Chondrocyte (in vitro differentiated cells): ENCODE measurements at places on chromosomes 4 and X.

DNA sequence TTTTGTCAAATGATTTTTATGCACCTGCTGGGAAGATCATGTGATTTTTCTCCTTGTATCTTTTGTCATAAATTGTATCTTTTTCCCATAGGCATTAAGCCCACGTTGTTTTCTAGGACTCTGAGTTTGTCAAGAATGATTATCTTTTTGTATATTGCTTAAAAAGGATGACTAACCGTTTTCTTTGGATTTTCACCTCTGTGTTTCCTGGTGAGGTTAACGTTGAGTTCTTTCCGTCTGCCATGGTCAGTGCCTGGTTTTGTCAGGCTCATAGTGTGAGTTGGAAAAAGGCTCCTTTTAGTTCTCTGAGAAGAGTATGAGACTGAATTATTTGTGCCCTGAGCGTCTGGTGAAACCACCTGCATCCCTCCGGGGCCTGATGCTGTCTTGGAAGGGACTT, 21.9 kb downstream of the PCGF3 start:
- no peak for DNase-seq

DNA sequence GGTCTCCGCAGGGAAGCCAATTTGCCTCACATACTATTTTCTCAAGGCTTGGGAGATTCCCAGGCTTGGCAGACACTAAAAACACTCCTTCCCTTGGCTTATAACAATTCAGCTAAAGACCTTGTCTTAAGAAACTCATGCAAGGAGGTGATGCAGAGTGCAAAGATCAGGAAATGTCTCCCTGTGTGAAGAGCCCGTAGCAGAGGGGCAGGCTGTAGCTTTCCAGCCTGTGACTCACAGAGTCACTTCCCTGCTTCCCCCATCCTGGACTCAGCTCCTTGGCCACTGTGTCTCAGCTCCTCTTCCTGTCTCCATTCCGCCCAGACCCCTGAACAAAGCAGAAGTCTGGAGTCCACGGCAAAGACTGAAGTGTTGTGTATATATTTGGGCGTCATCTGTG, 56.1 kb downstream of the KDR start:
- no peak for DNase-seq

GRCh38 chr4:36761607-36762006, 480.2 kb downstream of the DTHD1 start:
- no peak for DNase-seq

DNA sequence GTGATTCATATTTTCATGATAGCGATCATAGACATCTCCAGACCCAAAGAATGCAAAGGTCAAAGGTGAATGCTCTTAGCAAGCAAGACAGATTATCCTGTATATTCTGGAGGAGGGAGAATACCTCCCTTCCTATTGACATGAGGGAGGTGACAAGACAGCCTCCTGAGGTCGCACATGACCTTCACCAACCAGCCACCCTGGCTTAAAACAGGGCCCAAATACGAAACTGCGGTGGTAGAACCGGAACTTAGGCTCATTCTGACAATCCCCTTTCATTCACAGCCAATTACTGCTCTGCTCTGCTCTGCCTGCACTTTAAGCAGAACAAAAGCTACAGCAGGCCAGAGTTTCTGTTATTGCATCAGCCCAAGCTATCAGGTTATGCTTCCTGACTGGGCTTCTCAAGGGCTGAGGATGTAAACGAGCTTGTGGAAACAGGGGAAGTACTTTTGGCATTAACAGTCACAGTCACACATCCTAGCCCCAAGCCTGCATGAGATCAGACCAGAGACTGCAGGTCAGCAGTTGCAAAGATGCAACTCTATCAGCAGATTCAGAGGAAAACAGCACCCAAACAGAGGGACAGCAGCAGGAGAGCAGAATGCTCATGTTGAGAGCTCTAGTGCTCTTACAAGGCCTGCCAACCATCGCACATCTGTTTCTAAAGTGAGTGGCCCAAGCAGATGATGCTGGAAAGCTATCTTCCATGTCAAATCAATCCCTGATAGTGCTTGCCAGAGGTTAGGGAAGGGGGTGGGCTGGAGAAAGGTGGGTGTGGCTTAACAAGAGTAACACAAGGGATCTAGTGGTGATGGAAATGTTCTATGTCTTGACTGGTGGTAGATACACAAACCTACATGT, 51.3 kb upstream of the MAP3K15 start:
- DNase-seq = no peak

DNA sequence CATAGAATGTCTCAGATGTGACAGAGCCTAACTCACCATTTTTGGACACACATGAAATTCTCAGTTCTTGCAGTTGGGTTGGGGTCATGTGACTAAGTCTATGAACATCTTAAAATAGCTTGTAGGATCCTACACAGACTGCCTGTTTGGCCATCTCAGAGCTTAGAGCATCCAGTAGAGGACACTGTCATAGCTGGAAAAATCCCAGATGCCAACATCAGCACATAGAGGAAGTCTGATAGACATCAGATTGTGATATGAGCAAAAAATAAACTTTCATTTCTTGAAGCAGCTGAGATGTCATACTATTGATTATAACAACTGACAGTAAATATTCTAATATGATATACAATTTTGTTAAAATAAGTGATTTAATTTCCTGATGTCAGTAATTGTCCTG, 207.1 kb downstream of the TRAM1L1 start:
- DNase-seq = no peak

GRCh38 chr4:142405695-142406498, 440.2 kb downstream of the INPP4B start:
- no peak for DNase-seq

DNA sequence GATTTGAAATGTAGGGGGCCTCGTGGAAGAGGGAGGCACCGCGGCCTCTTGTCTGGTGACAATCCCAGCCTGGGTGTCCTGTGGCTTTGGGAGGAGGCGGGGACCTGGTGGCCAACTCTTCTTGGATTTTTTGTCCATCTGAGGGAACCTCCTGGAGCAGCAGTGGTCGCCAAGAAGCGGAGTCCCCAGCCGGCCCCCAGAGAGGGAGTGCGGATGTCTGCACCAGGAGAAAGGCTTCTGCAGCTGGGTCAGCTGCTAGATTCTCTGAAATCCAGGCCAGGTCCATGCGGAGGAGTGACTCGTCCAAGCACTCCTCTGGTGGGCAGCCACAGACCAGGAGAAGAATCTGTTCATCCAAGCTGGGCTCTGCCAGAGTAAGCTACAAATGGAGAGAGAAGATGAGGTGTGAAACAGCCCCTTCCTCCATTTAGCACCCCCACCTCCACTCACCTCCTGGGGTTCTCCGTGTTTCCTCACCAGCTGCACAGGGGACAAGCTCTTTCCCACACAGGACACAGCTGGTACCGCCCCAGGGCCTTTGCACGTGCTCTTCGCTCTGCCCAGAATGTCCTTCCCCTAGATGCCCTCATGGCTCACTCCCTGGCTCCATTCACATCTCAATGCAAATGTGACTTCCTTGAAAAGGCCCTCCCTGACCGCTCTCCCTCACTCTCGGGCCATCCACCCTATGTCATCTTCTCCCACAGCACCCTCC, 27.6 kb downstream of the C4orf50 start:
- no peak for DNase-seq

DNA sequence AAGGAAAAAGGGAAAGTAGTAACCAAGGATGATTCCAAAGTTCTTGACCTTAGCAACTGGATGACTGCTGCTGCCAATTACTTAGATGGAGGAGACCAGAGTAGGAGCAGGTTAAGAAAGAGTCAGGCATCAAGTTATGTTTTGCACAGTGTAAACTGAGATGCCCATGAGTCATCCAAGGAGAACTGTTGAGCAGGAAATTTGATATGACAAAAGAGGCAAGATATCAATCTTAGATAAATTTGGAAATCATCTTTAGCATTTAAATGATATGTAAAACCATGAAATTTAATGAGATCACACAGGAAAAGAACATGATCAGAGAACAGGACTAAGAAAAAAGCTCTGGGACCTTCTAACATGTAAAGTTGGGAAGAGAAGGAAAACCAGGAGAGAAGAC, 361.3 kb downstream of the OPHN1 start:
- no peak for DNase-seq

DNA sequence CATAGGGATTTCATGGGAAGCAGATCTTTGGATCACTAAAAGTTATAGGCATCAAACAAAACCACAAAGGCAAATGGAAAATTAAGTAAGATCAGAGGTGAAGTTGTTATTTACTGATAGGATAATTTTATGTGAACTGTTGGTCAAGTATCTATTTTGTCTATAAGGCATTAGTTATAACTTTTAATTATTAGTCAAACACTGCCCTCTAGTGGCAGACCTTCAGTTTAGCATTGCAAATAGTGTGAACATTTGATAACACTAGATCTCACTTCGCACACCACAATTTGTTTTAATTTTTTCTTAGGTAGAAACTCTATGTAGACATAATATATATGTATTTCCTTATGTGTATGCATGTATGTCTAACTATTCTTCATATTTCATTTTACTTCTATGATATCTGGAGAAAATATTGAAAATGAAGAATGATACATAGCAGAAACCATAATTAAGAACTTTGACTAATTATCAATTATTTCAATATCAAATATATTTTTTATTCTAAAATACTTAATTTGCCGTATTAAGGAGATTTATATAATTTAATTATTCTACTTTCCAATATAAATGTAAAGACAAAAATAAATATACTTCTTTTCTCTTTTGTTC, 214.5 kb upstream of the TACR3 start:
- DNase-seq = no peak

- DNase-seq = no peak
Observed at GRCh38 chr4:37322122-37322521, 77.6 kb downstream of the NWD2 start.

- DNase-seq = no peak
Observed at GRCh38 chr4:2457481-2458295, 11.2 kb upstream of the RNF4 start.

GRCh38 chrX:11261260-11261659, 32.0 kb upstream of the AMELX start:
- no peak for DNase-seq

GRCh38 chr4:101280866-101281600, 66.3 kb downstream of the PPP3CA start:
- no peak for DNase-seq

GRCh38 chrX:152878976-152879755, 18.7 kb upstream of the ZNF185 start:
- DNase-seq = no peak

GRCh38 chrX:7269991-7270390, 122.0 kb upstream of the PUDP start:
- DNase-seq = no peak

GRCh38 chr4:24508541-24508940, 75.8 kb downstream of the DHX15 start:
- DNase-seq = no peak
